ENCODE measurements at places on chromosomes 3 and 15.

GRCh38 chr3:149967086-149967685 lies 3.5 kb downstream of the PFN2 start:
- DNase-seq = peak; percentile 49

DNA sequence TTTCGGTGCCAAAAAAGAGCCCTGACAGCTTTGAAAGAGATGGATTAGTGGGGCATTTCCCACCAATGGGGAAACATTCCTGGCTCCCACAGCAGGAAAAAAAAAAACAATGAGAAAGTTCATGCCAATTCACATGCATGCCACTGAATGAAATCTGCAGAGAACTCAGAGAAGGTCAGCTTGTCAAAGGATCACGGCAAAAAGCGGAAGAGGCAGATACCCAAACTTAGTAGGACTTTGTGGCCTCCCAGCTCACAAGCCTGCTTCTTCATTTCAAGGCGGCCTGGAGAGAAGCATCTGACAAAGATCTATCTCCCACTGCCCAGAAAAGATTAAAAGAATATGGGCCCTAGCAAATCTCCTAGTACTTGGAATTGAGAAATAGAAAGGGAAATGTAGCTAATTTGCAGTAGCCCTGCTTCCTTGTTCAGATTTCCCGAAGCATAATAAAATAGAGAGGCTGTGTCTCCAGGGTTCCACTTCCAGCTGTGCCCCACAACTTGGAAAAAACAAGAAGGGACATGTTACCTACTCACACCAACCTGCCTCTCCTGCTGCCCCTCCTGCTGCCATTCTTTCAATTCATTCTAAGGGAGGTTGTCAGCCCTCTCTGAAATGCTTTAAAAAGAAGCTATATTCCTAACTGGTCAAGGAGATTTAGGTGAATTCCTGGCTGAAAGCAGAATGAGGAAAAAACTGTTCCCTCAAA lies 170.4 kb downstream of the FHIT start:
- DNase-seq = no peak

GRCh38 chr3:32705232-32705631 lies 20.2 kb downstream of the CNOT10 start:
- no peak for DNase-seq

GRCh38 chr3:17938313-17938712 lies 195.9 kb upstream of the TBC1D5 start:
- no peak for DNase-seq

DNA sequence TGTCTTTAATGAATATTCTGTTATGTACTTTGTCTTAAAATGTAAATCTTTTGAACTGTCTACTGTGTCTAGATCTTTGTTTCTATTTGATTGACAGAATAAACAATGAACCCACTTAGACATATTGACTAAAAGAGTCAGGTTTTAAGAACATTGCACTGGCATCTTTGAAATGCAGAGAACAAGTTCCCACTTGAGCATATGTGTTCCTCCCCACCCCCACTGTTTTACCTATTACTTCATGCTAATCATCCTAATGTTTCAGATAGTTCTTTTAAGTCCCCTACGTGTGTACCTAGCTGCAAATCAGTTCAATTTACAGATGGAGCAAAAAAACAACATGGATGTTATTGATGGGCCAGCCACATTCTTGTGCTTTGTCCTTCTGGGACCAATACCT lies 11.7 kb upstream of the TCF12 start:
- no peak for DNase-seq

GRCh38 chr3:124935794-124936542 lies 1.4 kb upstream of the MUC13 start:
- DNase-seq = no peak

- DNase-seq = no peak
Observed at GRCh38 chr15:100108346-100108745, 233.4 kb downstream of the ADAMTS17 start.

DNA sequence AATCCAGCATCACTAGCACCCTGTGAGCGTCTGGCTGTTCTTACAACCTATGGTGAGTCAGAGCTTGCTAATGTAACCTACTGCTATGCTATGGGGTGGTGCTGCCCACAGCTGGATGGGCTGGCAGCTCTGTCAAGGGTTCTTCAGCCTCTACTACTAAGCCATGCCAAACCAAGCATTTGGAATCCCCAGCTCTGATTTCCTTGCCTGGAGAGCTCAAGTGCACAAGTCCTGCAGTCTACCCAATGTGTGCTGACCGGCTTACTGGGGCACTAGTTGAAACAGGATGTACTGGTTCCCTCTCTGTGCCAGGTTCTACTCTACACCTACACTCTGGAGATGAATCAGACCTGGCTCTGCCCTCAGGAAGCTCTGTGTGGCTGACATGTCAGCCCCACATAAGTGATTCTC lies 4.2 kb downstream of the TEX264 start:
- peak; percentile 68 for DNase-seq

- DNase-seq = peak; percentile 74
Observed at GRCh38 chr3:16378920-16379319, 113.9 kb downstream of the OXNAD1 start.

DNA sequence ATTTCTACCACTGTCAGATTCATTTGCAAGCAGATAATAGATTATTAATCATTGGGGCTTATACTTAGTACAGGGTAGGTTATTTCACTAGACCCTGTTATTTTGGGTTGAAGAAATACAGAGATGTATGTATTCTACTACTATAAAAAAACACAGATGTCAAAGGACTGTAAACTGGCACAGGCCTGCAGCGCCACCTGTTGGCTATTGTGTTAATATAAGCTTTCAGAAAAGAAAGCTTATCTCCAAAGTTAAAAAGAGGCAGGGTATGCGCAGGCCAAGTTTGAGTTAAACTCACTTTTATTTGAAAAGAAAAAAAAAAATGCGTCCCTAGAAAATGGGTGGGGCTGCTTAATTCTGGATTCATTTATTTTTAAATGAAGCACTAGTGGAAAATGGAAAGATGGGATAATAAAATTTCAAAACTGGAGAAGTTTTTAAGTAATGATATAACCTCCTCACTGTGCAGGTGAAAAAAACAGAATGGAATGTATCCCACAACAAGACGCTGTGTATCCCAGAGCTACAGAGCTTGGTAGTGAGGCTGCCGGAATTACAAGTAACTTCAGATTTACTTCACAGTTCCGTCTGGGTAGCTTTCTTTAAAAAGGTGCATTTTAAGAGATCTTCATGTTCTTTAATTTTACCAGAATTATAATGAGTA lies 407.2 kb upstream of the TGFBR2 start:
- peak; percentile 51 for DNase-seq

- no peak for DNase-seq
Observed at GRCh38 chr3:128971421-128972100, 22.3 kb downstream of the CFAP92 start.

GRCh38 chr15:58066042-58066867 lies 744 bp upstream of the ALDH1A2 start:
- DNase-seq = peak; percentile 27

DNA sequence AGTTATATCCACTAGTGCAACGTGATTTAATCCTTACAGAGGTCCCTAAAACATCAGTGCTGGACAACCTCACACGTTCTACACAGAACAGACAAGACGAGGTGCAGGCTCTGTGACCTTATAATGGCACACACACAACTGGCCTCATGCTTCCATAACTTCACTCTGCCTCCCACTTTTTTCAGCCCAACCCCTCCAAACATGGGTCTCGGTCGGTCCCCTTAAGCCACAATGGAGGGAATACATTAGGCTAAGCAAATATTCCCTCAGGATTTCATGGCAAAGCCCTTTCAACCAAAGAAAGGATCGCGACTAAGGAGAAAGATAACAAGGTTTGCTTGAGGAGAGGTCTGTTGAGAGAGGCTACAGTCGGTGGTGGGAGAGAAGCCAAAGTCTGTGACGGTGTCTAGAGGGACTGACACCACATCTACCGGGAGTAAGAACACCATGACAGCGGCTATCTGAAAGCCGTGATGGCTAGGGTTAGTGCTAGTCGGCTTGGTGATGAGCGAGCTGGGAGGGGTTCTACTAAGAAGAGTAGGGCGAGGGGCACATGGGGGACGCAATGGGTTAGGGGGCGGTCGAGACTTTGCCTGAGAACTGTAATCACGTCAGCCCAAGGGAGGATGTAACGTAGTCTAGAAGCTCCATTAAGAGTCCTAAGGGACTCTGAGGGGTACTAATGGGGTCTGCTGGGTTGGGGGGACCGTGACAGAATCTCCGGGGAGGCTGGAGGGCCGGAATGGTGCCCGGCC lies 1.0 kb downstream of the MYO9A start:
- peak; percentile 7 for DNase-seq

- no peak for DNase-seq
Observed at GRCh38 chr3:8755564-8756237, 13.7 kb downstream of the OXTR start.

DNA sequence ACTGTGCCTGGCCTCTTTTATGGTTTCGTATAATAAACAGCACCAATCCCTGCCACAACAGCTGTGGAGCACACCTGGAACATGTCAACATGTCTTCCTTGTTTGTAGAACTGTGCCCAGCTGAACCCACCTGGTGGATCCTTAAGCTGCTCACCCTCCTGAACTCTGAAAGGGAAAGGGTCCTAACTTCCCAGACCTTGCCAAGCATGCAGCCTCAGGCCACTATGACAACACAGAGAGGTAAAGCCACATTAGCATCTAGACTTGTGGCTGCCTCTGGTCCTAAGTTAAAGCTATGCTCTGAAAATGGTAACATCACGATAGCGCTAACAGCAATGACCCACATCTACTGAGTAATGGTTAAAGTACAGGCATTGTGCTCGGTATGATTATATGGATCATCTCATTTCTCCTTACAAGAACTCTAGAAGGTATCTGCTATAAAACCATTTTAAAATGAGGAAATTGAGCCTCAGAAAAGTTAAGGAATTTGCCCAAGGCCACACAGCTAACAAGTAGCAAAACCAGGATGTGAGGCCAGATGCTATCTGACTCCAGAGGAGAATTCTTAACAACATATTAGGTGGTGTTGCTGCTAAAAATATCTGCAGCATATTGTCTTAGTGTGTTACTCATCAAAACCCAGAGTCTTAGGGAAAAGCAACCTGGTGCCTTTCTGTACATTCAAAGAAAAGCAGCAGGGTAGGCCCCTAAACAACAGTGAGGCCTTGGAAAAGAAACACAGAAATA lies 23.1 kb upstream of the HERC1 start:
- no peak for DNase-seq

GRCh38 chr3:81816473-81817250 lies 55.2 kb upstream of the GBE1 start:
- DNase-seq = no peak

DNA sequence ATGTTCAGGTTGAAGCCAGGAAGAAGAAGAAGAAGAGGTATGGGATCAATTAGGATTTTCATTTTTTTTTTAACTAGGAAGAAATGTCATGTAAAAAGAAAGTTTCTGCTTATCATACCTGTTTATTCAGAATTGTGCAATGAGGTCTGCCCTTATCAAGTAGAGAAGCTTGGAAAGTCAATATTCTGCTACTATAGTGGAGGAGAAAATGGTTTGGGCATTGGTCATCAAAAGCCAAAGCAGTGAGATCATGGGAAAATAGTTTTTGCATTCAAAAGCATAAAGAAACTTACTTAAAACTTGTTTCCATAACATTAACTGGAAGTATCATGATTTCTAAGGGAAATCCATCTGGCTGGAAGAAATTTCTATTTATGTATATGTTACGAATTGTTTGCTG lies 1239.2 kb downstream of the NSUN3 start:
- no peak for DNase-seq

DNA sequence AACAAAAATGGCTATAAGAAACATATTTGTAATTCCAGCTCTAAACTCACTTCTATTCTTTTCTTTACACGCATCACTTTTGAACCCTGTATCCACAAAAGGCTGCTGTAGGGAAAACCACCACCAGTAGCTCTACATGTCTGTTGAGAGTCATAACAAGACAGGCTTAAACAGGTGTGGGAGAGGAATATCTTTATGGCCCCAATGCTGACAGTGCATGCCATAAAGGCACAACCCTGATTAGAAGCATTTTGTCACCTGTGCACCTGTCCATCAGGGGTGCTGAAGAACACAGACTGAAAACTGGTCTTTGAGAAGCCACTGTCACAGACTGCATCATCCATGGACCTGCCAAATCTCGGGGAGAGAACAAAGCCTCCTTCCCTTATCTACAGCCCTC lies 11.6 kb upstream of the CSPG5 start:
- DNase-seq = no peak
